AG09309 (cell line): ENCODE measurements at places on chromosomes 3 and 15.

GRCh38 chr3:27610800-27611525, 111.2 kb downstream of the EOMES start:
- DNase-seq, result no peak

DNA sequence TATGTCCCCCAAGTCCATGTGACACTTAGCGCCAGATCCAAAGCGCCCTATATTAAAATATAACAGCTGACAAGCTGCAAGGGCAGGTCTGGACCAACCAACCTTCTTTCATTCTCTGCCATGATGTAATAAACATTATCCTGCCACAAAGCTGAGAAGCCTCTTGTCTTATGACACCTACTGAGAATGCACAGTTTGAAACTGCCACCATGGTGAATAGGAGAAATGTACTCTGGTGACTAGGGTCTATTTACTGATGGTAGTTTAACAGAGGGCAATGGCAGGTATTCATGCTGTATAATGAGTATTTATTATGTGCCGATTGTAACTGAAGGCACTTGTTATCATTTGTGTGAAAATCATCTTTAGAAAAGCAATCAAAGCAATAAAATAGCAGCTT, 634.0 kb downstream of the OTOL1 start:
- DNase-seq, result no peak

- DNase-seq, result no peak
Observed at GRCh38 chr3:129911261-129911861, 17.9 kb upstream of the TMCC1 start.

DNA sequence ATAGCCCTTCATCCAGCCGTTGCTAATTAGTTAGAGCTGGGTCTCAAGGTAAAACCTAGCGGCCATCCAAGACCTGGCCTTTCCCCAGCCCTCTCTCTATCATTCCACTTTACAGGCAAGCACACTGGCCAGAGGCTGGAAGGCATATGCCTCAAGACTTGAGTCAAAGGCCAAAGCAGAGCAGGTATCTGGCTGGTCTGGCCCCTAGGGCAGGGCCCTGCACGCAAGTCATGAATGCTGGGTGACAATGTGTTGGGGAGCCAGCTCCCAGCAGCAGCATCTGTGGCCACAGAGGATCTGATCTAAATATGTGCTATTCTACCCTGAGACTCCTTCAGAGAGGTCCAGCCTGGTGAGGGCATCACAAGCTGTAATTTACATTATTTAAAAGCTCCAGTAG, 113.6 kb downstream of the LRTM1 start:
- DNase-seq, result no peak

GRCh38 chr15:86488046-86488445, 408.4 kb downstream of the AGBL1 start:
- no peak for DNase-seq
